NCI-H510A treated with DMSO at 0.1 percent for 48 hours (cell line): ENCODE measurements at places on chromosomes 4 and X.

DNA sequence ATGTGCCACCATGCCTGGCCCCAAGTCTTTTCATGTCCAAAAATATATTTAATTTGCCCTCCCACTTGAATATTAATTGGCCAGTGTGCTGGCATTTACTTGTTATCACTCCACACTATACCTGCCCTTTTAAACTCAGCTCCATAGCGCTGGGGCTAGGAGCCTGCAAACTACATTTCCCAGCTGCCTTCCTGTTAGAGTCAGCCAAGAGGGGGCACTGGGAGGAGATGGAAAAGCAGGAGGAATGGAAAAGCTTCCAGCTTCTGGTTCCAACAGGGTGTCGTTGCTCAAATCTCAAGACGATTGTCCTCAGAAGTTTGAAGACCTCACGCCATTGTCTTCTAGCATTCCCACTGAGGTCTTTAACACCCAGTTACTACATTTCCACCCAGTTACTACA, 315.5 kb downstream of the BCOR start:
- no peak for DNase-seq

DNA sequence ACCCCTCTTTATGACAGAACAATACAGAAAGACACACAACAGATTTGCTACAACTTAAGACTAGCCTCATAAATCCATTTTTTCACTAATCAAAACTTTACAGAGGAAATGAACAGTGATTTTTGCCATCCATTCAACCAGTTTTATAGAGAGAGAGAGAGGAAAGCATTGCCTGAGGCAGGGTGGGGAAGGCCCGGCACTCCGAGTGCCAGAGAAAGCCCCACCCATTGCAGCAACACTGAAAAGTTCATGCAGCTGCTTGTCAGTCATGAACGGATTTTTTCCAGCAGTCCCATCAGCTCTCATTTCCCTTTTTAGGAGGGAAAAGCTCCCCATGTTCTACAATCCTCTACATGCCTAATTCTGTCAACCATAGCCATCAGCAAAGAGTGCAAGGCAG, 236.9 kb downstream of the CHIC1 start:
- DNase-seq: no peak

DNA sequence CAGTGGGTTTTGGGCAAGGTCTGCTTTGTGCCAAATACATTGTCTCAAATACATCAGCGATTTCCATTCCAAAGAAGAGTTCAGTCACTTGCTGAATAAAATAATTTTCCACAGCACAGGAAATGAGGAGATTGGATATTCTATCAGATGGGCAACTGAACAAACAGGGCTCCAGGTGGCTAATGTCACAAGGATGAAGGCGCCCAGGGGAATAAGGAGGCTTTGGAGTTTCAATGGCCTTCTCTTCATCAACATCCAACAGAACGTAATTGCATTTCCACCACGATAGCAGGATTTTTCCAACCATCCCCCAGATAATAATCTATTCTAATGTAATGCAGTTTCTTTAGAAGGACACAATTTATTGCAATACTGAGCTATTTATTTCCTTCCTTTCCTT, 104.7 kb upstream of the KLHL13 start:
- no peak for DNase-seq

GRCh38 chr4:28259951-28260350, 1399.3 kb downstream of the STIM2 start:
- DNase-seq: no peak

DNA sequence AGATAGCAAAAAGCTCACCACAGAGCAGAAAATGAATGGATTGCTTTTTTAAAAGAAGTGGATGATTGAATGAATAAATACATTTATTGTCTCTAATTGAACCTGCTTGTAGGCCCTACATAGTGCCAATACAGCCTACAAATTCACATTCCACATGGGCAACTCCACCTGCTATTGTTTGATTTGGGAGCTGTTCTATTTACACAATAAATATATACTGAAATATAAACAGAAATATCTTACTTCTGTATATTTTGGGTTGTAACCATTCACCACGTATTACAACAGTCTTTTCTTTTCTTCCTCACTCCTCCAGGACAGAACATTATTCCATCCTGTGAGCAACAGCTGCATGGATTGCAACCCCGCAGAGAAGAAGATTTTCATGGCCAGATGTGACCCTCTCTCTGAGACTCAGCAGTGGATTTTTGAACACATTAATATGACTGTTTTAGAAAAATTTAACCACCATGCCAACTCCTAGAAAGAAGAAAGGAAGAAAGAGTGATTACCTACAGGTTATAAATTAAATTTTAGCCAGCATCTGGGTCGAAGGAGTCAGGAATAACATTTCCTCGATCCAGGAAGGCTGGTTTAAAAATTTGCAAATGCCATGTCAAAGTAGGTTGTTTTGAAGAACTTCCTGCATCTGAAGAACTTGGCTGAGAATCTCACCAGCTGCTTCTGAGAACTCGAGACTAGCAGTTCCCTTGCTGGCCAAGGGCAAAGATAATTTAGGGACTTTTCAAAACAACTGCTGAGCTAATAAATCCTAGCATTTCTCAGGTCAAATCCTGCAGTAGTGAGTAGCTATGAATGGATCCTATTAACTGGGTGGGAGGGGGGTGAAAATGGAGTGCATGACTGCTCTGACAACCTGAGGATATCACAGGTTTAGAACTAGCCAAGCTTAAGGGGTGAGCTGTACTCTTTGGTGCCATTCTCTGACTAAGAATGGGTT, 128.7 kb upstream of the GALNT7 start:
- DNase-seq: peak; percentile 17

GRCh38 chr4:102222838-102223409, 122.4 kb downstream of the SLC39A8 start:
- DNase-seq: no peak

DNA sequence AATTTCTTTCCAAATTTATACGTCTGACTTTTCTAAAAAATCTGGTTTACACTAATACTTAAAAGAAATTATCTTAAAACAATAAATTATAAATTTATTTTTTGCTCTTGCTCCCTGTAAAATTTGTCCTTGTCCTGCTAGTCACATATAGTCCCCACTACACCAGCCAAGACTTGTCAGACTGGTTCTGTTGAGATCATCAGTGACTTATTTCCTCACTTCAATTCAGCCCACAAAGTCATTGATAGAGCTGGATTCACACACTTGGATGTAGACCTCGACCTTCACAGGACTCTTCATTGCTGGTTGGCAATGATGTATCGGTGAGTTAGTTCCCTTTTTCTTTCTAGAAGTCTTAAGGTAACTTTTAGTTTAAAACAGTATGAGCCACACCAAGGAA, at the start of gene TMPRSS11E:
Gene TMPRSS11E, plus strand, starts transcription at position 263 of the 400 bp plus-strand sequence. Its CDS starts 50 bp downstream, at position 313.
- peak; percentile 84 for DNase-seq

DNA sequence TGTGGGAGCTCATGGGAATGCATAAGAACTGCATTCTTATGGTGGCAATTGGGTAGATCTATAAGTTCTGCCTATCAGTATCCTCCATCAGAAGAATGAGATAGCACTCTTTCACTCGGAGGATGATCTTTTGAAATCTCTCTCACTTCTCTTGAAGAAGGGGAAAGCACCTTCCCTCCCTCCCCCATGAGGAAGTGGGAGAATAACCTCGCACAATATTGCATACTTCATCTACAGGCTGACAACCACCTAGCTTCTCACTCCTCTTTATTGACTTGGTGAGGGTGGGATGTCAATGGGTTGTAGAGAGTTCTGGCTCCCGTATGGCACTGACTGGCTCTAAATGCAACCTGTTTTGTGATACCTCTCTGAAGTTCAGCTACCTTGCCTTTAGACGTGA, 146.7 kb upstream of the SPOCK3 start:
- DNase-seq: no peak

GRCh38 chr4:159272273-159273140, 169.6 kb downstream of the RAPGEF2 start:
- DNase-seq: no peak

- no peak for DNase-seq
Measured at GRCh38 chr4:188603646-188604045, 464.4 kb downstream of the TRIML1 start.

DNA sequence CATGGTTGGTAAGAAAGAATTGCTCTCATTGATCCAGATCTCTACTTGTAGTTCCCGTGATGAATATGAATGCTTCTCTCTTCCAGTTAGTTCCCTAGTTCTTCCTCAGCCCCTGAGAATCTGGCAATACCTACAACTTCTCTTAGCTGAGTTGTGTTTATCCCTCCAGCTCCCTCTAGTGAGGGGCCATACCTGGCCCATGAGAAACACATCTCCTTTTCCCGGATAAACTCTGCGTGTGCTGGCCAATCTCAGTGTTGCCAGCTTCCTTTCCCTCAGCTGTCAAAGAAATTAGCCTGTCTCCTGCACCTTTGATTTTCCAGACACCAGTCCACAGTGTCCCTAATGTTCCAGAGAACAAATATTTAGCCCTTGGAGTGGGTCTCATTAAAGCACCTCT, 5.7 kb downstream of the CBLL2 start:
- DNase-seq: no peak

GRCh38 chr4:91057871-91058270, 930.7 kb downstream of the CCSER1 start:
- no peak for DNase-seq

DNA sequence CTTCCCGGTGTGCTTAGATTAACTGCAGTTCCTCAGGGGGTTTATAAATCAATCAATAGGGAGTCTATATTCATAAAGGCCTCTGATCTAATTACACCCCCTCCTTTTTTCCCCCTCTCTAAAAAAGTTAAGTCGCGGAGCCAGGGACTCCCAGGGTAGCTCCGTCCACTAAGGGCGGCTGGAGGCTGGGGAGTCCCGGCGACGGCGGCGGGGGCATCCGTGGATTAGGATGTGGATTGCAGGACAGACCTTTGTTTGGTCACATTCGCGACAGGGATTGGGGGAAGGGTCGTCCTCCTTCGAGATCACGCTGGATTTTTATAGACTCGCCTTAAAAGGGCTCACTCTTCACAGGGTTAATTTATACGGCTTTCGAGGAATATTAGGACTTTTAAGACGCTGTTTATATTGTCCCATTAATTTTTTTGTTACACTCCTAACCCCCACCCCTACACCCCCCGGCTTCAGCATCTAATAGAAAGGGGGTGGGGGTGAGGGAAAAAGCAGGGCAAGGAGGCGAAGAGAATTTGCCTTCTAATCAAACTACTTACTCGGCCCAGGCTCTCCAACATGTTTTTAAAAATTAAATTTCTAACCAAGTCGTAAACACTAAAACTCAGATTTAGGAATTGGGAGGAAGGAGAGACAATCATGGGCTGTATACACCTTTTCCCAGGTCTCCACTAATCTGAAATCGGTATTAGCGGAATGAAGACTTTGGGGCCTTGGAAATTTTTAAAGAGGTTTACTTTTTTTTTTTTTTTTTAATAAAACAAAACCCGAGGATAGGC, 8.5 kb downstream of the PITX2 start:
- DNase-seq: no peak

DNA sequence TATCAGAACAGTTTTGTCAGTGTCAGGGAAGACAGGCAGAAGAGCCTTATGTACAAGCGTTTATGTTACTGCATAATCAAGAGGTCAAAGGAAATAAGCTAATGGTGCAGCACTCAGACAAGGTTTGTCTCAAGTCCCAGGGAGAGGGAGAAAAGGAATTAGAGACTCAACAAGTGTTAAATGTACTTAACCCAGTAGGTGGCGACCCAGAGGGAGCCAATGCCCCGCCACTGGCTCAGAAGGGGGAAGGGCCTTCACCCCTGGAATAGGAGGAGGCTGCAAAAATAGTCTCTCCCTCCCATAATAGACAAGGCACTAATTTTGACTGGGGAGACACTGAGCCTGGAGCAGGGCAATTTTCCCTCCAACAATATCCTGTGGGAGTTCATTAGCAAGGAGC, 14.1 kb upstream of the PAPSS1 start:
- DNase-seq: no peak

DNA sequence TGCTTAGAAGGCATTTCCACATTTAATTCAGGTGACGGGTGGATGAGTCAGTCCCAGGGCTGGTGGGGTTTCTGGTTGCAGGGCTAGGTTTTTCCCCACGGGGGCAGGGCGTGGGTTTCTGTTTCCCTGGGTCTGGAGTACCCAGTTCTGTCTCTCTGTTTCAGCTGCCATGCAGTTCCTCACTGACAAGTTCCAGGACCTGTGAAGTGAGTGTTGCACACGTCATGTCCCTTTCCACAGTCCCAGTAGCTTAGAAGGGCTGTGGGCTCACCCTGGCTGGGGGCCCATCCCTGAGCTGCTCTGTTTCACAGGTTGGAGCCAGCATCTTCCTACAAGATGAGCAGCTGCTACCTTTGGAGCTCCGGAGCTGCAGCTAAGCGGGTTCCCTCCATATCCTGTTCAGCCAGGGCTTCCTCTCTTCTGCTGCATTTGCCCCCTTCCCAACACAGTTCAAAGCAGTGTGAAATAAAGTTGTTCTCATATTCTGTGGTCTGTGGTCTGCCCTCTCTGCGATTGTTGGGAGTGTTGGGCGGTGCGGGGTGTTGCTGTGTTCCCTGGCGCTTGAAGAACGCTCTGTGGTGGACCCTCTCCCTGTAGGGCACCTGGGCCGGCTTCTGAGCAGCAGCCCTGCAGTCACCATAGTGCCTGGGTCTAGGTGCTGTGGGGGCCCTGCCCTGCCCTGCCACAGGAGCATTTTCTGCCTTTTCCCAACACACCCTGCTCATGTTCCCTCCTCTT, 3.9 kb downstream of the LOC101059915 start:
- DNase-seq: no peak

GRCh38 chr4:122119739-122120138, 32.4 kb upstream of the BLTP1 start:
- DNase-seq: no peak

DNA sequence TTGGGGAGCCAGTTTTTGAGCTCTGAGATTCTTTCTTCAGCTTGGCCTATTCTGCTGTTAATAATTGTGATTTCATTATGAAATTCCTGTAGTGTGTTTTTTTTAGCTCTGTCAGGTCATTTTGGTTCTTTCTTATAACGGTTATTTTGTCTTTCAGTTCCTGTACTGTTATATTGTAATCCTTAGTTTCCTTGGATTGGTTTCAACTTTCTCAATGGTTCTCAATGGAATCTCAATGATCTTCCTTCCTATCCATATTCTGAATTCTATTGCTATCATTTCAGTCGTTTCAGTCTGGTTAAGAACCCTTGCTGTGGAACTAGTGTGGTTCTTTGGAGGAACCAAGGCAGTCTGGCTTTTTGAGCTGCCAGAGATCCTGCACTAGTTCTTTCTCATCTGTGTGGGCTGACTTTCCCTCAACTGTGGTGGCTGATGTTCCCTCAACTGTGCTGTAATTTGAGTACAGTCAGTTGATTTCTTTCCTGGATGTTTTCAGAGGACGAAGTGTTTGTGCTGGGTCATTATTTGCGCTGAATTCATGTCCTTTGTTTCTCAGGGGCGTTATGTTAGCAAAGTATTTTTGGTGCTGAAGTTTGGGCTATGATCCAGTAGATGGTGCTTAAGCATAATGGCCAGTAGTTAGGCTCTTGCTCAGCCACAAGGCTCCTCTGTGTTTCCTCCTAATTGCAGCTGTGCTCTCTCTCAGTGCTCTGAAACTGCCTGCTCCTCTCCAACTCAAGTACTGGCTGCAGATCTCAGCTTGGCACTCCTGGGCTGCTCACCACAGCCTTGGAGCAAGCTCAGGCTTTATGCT, 27.5 kb downstream of the ENPEP start:
- DNase-seq: no peak

GRCh38 chr4:183532821-183533220, 28.0 kb downstream of the ING2 start:
- no peak for DNase-seq
